KBM-7 (cell line): ENCODE measurements at places on chromosomes 5 and 9.
A peak's percentile ranks its signal among the peaks of the same experiment; 100 is the strongest.

- no peak for DNase-seq
These were observed 15.6 kb downstream of the LHX6 start for GRCh38 chr9:122213102-122213588.

DNA sequence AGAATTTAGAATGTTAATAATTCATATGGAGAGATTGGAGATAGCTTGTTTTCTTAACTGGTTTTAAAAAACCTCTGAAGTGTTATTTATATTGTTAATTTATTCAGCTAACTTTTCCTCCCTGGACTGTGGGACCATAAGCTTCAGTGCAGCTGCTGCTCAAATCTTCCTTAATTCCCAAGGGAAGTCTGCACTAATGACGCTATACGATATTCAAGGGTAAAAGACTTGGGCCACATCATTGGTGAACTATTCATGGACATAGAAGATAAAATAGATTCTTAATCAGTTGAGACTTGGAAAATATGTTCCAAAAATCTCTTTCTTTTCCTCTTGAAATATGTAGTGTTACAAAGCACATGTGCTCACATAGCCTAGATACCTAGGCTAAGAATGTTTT is 31.1 kb upstream of the GAS1 start:
- DNase-seq: no peak

DNA sequence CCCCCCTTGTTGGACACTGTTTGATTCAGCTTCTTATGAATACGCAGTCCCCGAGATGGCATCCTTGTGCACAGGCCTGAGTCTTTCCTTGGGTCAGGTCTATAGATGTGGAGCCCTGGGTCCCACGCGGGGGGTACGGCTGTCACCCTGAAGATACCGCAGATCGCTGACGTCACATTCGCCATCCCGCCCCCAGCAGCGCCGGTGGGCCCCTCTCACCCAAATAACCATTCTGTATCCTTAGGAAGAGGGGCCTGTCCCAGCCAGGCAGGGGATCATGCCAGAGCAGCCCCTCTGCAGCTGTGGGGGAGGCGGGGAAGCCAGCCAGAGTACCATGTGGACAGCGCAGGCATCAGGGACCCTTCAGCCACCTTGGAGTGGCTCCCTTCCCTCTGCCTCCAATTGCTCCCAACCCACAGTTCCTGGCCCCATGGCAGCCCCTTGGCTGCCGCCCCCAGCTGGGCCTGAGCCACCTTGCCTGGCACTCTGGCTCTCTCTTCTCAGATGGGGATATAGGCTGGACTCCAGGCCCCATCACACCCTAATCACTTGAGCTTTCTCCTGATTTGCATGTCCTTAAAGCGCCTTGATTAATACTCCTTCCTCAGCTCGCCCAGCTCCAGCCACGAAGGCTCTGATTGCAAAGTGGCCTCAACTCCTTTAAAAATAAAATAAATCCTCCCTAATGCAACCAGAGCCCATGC is 189.8 kb downstream of the C9orf50 start:
- DNase-seq: no peak

DNA sequence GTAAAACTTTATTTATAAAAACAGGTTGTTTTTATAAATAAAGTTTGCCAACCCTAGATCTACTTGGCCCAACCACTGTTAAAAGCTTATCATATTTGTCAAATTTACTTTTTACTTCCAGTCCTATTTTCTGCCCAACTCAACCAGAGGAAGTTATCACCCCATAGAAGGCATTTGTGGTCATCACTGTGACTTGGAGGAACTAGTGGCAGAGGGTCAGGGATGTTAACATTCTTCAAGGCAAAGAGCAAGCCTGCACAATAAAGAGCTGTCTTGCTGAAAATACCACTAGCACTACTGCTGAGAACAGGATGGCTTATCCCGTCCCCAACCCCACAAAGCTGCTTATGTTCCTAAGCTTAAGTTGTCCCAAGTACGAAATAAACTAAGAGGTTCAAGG is 22.3 kb downstream of the TTC33 start:
- DNase-seq: peak; percentile 50

DNA sequence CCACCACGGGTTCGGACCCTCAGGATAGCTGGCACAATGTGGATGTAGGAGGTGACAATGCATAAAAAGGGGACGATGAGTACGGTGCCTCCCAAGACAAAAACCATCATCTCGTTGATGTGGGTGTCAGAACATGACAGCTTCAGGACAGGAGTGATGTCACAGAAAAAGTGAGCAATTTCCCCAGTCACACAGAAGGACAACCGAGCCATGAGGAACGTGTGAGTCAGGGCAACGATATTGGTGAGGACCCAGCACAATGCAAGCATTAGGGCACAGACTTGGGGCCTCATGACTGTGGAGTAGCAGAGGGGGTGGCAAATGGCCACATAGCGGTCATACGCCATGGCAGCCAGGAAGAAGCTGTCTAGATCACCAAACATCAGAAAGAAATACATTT is 491 bp downstream of the OR1N1 start:
- no peak for DNase-seq

DNA sequence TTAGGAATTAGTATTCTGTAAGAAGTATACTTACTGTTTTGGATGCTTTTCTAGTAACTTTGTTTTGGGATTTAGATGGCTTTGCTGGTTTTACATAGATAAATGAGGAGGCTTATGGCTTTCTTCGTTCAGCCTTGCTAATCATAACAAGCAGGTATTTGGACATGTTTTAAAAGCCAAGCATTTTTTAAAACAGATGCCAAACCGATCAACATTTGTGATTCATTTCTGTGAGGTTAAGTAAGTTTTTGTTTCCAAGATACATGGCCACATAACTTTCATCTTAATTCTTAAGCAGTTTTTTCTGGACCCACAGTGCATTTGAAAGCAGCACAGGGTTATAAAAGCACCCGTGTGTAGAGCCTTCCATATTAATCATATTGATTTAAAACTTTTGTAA is 21.7 kb downstream of the TARS1 start:
- DNase-seq: no peak

- peak; percentile 53 for DNase-seq
These were observed 90.4 kb downstream of the ZNF608 start for GRCh38 chr5:124655921-124656511.

DNA sequence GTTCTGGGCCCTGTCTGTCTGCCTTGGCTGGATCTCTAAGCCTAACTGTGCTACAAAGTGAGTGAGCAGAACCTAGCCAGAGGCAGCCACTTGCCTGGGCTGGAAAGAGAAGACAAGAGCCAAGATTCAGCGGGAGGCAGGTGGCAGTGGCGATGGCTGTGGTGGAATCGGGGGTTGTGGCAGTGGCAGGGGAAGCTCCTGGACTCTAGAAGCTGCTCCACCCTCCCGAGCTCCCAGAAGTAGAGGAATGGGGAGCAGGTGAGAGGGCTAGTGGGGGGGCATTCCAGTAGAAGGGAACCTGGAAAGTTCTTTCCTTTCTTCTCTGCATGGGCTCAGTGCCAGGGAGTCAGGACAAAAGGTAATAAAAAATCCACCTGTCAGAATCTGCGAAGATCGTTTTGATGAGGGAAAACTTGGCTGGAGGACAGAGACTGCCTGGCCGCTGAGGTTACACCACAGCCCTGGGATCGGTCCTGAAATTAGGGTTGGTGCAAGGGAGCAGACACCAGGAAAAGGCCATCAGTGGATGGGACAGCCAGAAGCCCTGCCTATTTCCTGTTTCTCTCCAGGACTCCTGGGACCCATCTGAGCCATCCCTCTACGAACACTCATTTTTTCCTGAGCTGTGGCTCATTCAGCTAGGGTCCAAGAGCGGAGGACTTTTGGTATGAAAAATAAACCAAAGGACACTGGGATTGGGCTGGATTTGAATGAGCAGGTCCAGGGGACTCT is 1.6 kb downstream of the CRAT start:
- no peak for DNase-seq

DNA sequence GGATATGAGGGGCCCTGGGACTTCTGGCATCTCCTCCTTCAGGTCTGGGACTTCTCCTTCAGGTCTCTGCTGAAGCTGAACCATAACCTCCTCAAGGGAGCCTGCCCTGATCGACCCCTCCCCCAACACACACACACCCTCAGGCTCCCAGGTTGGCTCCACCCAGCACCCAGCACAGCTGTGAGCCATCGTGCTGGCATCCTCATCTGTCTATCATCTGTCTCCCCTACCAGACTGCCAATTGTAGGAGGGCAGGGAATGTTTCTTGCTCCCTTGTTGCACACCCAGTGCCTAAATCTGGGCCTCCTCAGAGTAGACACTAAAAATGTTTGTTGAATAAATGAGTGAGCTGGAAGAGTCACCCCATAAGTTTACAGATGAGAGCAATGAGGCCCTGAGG is 71.4 kb downstream of the LRSAM1 start:
- DNase-seq: no peak

- DNase-seq: no peak
These were observed 183.5 kb downstream of the TRIM32 start for GRCh38 chr9:116870566-116870965.

DNA sequence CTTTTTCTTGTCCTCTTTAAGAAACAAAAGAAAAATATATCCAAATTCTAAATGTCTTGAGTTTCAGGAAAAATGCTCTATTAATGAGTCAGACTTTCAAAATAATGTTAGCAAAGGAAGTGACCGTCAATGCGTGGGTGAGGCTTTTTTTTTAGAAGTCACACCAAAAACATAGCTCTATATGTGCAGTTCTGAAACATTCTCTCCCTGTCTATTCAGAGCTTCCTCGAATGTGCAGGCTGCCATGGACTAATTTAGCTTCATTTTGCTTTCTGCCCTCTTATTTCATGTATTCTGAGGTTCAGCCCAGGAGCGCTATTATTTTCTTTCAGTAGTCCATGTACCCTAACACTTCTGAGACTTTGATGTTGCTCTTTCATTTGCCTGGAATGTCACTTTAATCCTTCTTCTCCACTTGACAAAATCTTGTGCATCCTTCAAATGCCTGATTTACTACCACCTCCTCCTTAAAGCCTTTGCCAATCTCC is 72.5 kb upstream of the RASA1 start:
- no peak for DNase-seq

GRCh38 chr9:99294850-99295461 is 72.9 kb downstream of the SEC61B start:
- DNase-seq: no peak
